ENCODE measurements at places on chromosomes 5 and 9.
A peak's percentile ranks its signal among the peaks of the same experiment; 100 is the strongest.

GRCh38 chr5:178453224-178453623 is 137.0 kb downstream of the COL23A1 start:
- DNase-seq: no peak

DNA sequence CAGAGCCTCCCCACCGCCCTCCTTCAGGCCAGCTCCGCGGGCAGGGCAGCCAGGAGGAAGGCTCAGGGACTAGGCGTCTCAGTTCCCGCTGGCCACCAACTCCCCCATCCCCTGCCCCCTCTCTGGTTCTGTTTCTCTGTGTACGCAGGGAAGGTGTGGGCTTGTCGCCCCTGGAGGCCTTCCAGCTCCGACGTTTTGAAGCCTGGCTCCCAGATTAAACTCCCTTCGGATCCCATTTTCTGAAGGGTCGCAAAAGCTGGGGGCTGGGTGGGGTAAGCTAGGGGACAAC is 346 bp downstream of the ATOX1 start:
- DNase-seq: no peak

DNA sequence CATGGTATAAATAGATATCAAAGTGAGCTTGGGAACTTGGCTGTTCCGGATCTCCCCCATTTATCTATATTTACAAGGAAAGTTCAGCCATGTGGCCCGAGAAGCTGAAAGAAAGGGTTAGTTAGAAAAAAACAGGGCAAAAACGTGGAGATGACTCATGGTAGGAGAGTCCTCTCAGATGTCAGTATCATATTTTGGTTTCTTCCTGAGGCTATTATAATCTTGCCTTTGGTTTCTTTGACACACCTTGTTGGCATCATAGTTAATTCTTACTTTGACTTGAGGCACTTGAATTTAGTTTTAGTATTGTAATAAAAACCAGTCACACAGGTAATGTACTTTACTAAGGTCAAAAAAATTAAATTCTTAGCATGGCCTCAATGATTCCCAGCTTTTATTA is 59.9 kb downstream of the GABRA6 start:
- DNase-seq: no peak

- no peak for DNase-seq
These were observed 15.4 kb upstream of the PTGS1 start for GRCh38 chr9:122355336-122355875.

- peak; percentile 31 for DNase-seq
These were observed at the start of gene SLC2A8 for GRCh38 chr9:127396808-127397645. Gene SLC2A8, plus strand, starts transcription at chr9:127397169. Its CDS starts 62 bp downstream, at chr9:127397231.

DNA sequence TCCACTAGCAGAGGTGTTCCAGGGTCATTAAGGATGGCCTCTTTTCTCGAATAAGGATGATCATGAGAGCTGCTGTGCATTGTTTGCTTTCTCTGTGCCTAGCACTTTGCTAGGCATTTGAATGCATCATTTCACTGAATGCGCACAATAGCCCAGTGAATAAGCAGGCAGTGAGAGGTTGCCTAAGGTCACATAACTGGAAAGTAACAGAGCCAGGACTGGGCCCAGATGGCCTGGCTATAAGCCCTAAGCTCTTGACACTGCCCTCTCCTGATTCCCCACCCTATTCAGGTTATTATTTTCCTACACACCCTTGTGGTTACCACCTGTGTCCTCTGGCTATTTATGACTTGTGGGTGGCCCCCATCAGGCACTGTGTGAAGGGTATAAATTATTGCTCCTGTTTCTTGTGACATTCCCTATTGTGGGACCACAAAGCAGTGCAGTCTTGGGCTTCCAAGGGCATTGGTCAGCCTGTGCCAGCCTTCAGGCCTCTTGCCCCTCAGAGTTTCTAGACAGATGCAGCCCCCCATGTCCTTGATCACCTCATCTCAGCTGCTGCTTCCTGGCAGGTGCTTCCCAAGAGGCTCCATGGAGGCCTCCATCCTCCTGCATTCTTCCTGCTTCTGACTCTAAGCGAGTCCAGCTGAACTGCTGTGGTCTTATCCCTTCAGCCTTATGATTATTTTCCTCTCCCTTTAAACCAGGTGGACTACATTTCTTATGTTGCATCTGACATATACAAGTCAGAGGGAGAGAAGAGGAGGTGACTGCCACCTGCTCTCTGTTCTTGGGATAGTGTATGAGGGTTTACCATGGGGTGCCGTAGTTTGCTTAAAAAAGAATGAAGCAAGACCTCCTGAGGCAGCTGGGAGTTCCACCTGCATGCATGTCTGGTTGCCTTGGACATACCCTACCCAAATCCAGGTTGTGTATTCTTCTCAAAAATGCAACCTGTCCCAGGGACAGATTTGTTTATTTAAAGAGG is 47.6 kb downstream of the ANGPTL2 start:
- DNase-seq: no peak

DNA sequence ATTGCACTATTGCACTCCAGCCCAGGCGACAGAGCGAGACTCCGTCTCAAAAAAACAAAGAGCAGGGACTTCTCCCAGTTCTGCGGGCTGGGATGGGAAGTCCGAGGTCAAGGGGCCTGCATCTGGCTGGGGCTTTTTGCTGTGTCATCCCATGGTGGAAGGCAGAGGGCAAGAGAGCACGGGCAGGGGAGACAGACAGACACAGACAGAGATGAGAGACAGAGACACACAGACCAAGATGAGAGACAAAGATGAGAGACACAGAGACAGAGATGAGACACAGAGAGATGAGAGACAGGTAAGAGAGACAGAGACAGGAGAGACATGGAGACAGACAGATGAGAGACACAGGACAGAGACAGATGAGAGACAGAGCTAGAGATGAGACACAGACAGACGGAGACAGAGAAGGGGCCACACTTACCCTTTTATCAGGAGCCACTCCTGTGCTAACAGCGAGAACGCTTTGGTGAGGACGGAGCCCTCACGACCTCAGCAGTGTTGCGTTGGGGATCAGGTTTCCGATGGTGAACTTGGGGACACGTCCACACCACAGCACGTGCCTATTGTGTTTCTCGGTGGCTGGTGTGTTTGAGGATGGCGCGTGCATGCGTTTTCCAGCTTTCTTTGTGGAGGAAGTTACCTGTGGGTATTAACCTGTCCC is 8.9 kb upstream of the TOR4A start:
- no peak for DNase-seq

DNA sequence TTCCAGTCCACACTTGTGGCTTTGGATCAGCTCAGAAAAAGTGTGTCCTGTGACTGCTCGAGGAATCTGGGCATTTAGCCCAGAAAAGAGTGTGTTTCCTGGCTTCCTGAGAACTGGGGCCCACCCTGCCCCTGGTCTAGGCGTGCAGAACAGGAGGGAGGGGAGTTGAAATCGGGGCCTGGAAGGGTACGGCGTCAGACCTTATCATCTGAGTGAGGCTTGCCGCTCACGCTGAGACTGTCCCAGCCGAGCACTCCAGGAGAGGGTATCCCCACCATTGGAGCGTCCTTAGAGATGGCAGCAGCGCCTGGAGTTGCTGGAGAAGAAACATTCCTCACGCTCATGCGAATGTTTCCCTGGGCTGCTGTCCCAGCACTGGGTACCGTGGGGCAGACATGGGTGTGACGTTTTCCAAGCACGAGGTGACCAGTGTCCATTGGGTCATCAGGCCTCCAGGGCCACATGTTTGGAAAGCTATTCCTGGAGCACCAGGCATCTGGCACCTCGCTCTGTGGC is 22.5 kb downstream of the NEK6 start:
- DNase-seq: no peak

GRCh38 chr9:2029666-2030170 is 14.6 kb downstream of the SMARCA2 start:
- no peak for DNase-seq

DNA sequence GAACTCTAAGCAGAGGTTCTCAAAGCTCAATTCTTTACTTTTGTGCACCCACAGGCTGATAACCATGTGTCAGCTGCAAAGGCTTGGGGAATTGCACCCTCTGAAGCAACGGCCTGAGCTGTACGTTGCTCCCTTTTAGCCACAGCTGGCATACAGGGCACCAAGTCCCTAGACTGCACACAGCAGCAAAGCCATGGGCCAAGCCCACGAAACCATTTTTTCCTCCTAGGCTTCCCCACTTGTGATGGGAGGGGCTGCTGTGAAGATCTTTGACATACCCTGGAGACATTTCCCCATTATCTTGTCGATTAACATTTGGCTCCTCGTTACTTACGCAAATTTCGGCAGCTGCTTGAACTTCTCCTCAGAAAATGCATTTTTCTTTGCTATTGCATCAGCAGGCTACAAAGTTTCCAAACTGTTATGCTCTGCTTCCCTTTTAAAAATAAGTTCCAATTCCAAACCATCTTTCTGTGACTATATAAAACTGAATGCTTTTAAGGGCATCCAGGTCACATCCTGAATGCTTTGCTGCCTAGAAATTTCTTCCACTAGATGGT is 23.0 kb downstream of the KIAA0825 start:
- no peak for DNase-seq

GRCh38 chr5:37696190-37697021 is 143.4 kb downstream of the GDNF start:
- DNase-seq: no peak

- DNase-seq: no peak
These were observed 36.6 kb downstream of the CTNNA1 start for GRCh38 chr5:138789771-138790242.

DNA sequence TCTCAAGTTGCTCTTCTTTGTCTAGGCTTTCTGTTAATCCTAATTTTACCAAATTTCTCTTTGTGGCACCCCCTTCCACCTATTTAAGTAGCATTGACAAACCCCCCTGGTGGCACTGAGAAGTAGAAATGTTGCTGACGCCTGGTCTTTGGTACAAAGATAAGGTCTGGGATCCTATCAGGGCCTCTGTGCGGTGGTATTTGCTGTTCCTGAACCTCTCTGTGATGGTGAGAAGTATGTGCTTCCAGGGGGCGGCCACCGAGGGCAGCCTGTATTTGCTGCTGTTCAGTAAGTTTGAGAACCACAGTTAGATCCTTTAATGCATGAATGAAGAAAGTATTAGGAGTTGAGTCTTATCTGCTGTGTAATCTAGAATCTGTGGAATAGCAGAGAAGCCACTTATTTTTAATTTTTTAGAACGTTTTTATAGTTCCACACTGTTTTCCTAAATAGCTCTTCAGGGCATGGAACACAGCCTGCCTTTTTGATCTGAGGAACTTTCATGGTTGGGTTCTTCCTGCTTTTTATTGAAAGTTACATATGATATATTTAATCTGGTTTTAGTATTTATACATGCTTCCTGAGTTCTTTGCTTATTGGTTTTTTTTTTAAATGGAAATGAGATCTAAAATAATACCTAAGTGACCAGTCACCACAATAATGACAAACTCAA is 124.2 kb downstream of the TRIO start:
- DNase-seq: no peak

Measured in stimulated activated naive CD4-positive, alpha-beta T cell (primary cell).